SJSA1 (cell line): ENCODE measurements at places on chromosomes 2 and 18. TPM values are rescaled to one million over a fixed set of nuclear protein-coding genes. Genes with fewer than 3 reads are reported as not detected.
A peak's percentile ranks its signal among the peaks of the same experiment; 100 is the strongest.

GRCh38 chr18:23403310-23403709 is 49.8 kb upstream of the RIOK3 start:
- no peak overlapping the region for H3K27ac ChIP-seq
- DNase-seq, result no peak
- H3K4me1 ChIP-seq, result peaks cover 58% of the 10 kb centered on the region
- H3K27me3 ChIP-seq, result no peaks in the 10 kb centered on the region
- no peaks in the 10 kb centered on the region for H3K36me3 ChIP-seq
- no peak overlapping the region for H3K4me3 ChIP-seq

- H3K27me3 ChIP-seq, result no peaks in the 10 kb centered on the region
- H3K4me1 ChIP-seq, result no peaks in the 10 kb centered on the region
- no peak for DNase-seq
Observed at GRCh38 chr2:141187075-141187439, 943.8 kb downstream of the LRP1B start.

- no peaks in the 10 kb centered on the region for H3K36me3 ChIP-seq
- peaks cover 9% of the 10 kb centered on the region; the same call in 1 of the 2 replicates for H3K27me3 ChIP-seq
- DNase-seq, result no peak
- no peaks in the 10 kb centered on the region for H3K4me1 ChIP-seq
- no peak overlapping the region for H3K4me3 ChIP-seq
Observed at GRCh38 chr2:239824046-239824694, 201.0 kb downstream of the NDUFA10 start.

GRCh38 chr2:8976442-8977259 is 26.8 kb downstream of the MBOAT2 start:
- H3K4me3 ChIP-seq, result no peak overlapping the region
- H3K4me1 ChIP-seq, result 0 out of 2 replicates have a peak, but pooled peaks cover 4% of the 10 kb centered on the region
- no peaks in the 10 kb centered on the region for H3K27me3 ChIP-seq
- no peak for DNase-seq
- no peak overlapping the region for H3K27ac ChIP-seq

DNA sequence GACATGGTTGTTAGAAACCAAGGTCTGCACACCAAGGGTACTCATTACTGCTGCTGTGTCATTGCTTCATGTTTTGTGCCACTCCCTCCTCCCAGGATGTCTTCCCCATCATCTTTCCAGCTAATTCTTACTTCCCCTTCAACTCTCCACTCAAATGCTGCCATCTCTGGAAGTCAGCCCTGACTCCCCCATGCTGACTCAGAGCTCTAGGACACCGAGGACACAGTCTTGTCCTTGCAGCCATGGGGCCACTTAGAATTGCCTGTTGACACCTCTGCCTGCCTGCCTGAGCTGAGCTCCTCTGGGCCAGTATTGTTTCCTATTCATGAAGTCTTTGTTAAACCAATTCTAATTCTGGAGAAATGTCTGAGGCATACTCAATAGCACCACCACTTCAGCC is 100.2 kb downstream of the GYPC start:
- H3K36me3 ChIP-seq, result no peaks in the 10 kb centered on the region
- H3K27ac ChIP-seq, result no peak overlapping the region
- H3K27me3 ChIP-seq, result no peaks in the 10 kb centered on the region; the same call in 1 of the 2 replicates
- no peaks in the 10 kb centered on the region for H3K4me1 ChIP-seq
- peak; percentile 11 for DNase-seq
- no peak overlapping the region for H3K4me3 ChIP-seq

- H3K4me3 ChIP-seq, result no peak overlapping the region
- no peaks in the 10 kb centered on the region for H3K36me3 ChIP-seq
- no peak for DNase-seq
Observed at GRCh38 chr2:132384491-132385151, 32.0 kb upstream of the GPR39 start.

DNA sequence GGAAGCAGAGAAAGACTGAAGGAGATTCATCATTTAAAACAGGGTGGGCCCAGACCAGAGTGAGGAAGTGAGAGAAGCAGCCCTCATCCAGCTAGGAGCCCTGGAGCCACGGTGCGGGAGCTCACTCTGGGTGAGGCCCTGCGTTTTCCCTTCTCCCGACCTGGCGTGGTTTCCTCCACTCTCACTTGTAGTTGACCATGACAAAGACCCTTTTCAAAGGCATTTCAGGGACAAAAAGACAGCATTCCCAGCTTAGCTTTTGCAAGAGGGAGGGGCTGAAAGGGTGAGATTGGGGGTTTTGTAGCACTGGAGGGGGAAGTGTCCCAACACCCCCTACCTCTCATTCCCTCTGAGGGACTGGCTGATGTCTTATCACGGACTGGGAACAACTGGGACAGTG is 56.6 kb downstream of the TRPM8 start:
- peak overlapping the region; percentile 70 for H3K27ac ChIP-seq
- no peaks in the 10 kb centered on the region for H3K27me3 ChIP-seq
- no peak overlapping the region for H3K4me3 ChIP-seq

KCNG2 gene
- not detected in 2 replicates for total RNA-seq

- H3K27ac ChIP-seq, result no peak overlapping the region
- H3K4me3 ChIP-seq, result no peak overlapping the region
- no peaks in the 10 kb centered on the region for H3K4me1 ChIP-seq
- no peaks in the 10 kb centered on the region for H3K36me3 ChIP-seq
- DNase-seq, result no peak
- H3K27me3 ChIP-seq, result no peaks in the 10 kb centered on the region
Observed at GRCh38 chr18:70228536-70228935, 23.0 kb upstream of the RTTN start.

DNA sequence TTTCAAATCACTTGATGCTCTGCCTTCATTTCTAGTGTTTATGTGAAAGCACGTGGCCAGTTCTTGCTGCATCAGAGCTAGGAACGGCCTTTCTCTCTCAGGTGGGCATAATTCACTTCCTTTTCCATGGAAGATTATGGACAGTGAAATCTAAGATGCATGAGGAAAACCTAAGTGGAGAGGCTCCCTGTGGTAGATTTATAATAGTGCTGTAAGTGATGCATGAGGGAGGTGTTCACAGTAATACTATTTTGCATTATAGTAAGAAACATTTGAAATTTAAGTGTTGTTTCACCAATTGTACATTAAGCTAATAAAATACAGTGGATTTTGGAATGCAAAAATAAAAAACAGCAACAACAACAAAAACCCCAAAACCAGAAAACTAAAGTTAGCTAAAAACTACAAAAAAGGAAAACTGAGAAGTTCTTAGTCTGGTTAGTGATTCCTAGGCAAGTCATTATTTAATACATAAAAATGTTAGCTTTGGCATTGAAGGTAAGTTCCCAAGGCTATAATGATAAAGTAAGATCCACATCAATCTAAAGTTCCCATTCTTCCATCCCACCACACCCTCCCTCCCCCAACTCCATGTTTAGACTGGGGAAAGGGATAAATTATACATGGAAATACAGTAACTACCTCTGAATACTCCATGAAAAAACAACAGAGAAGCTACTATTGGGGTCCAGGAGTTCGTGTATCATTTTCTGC is 153.9 kb downstream of the NAPG start:
- H3K4me3 ChIP-seq, result no peak overlapping the region
- H3K36me3 ChIP-seq, result no peaks in the 10 kb centered on the region
- H3K27me3 ChIP-seq, result no peaks in the 10 kb centered on the region
- no peak for DNase-seq

HOXD12 gene
- total RNA-seq, result 0.13 TPM in 1 of 2 replicates, not detected in the other

GRCh38 chr2:189621781-189622180 is 39.5 kb upstream of the ASNSD1 start:
- no peaks in the 10 kb centered on the region for H3K27me3 ChIP-seq
- H3K36me3 ChIP-seq, result no peaks in the 10 kb centered on the region
- DNase-seq, result no peak
- no peaks in the 10 kb centered on the region for H3K4me1 ChIP-seq
- H3K27ac ChIP-seq, result no peak overlapping the region
- no peak overlapping the region for H3K4me3 ChIP-seq

DNA sequence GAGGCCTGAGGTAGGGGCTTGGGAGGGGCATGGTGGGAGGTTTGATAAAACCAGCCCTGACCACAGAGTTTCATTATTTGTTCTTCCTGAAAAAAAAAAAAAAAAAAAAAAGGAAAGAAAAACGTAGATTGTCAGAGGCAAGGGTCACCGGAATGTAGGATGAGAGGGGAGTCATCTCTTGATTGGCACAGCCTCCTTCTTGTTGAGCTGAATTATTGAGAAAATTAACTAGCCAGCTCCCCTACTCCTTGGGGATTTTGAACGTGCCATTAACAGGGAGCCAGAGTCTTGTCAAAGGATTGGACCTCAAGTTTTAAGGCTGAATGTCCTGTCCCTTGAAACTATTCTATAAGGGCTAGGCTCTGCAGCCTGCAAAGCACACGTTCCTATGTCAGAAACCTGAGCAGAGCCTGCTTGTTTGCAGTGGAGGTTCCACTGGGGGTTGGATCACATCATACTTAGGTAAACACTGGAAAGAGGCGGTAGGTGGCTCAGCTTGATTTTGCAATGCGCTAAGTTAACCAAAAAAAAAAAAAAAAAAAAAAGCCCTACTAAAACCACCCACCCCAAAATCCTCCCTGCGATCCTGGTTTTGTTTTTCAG is 2.3 kb downstream of the INHBB start:
- no peak overlapping the region for H3K4me3 ChIP-seq
- DNase-seq, result no peak
- peaks cover 38% of the 10 kb centered on the region for H3K4me1 ChIP-seq

DNA sequence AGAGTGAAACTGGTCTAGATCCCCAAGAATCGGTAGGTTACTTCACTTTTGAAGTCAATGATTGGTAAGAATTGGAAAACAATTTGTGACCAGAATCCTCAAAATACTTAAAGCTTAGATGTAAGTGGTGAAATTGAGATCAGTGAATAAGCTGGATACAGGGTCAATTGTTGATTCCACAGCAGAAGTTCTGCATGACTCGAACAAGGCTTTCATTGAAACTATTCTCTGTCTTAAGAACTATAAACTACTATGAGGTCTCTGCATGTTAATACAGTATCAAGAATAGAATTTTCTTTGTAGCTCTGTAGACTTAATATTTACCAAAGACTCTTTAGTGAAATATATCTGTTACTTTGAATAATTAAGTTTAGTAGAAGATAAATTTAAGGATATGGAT is 324.2 kb upstream of the FIGN start:
- no peaks in the 10 kb centered on the region for H3K27me3 ChIP-seq
- no peaks in the 10 kb centered on the region for H3K4me1 ChIP-seq

DNA sequence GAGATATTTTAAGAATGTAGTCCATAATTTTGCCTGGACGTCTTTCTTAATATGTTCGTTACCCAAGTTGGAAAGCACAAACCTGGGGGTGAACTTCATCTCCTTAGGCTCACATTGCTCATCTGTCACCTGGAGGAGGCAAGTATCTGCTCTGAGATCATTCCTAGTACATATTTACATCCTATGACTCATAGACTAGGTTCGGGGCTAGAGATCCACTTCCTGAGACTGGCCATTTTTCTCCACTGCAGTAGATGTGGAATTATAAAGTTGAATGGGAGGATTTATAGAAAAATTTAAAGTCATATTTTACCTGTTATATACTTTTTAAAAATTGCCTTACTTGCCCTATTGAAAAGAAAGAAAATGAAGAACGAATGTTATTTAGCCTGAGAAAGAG is 77.5 kb upstream of the PROKR1 start:
- DNase-seq, result no peak
- H3K4me3 ChIP-seq, result no peak overlapping the region
- H3K27me3 ChIP-seq, result no peaks in the 10 kb centered on the region
- H3K4me1 ChIP-seq, result peaks cover 3% of the 10 kb centered on the region; the same call in 1 of the 2 replicates
- no peaks in the 10 kb centered on the region for H3K36me3 ChIP-seq

TLK1 gene
- 11.5 and 20.4 TPM in 2 replicates for total RNA-seq

- DNase-seq, result no peak
- no peak overlapping the region for H3K27ac ChIP-seq
- no peaks in the 10 kb centered on the region for H3K4me1 ChIP-seq
- no peaks in the 10 kb centered on the region for H3K27me3 ChIP-seq
- no peaks in the 10 kb centered on the region for H3K36me3 ChIP-seq
- H3K4me3 ChIP-seq, result no peak overlapping the region
Observed at GRCh38 chr2:185219981-185220380, 518.6 kb upstream of the FSIP2 start.

RAB31 gene
- total RNA-seq, result 58.9 and 72.2 TPM in 2 replicates

GRCh38 chr2:69134306-69134945 is 121.4 kb downstream of the ANTXR1 start:
- H3K36me3 ChIP-seq, result peaks cover 7% of the 10 kb centered on the region
- no peak overlapping the region for H3K4me3 ChIP-seq
- H3K4me1 ChIP-seq, result peaks cover 22% of the 10 kb centered on the region
- H3K27me3 ChIP-seq, result no peaks in the 10 kb centered on the region
- no peak for DNase-seq
